Left kidney (tissue), 8 donors: ENCODE measurements at places on chromosomes 4 and X. TPM values are rescaled to one million over a fixed set of nuclear protein-coding genes. Genes with fewer than 3 reads are reported as not detected.

DNA sequence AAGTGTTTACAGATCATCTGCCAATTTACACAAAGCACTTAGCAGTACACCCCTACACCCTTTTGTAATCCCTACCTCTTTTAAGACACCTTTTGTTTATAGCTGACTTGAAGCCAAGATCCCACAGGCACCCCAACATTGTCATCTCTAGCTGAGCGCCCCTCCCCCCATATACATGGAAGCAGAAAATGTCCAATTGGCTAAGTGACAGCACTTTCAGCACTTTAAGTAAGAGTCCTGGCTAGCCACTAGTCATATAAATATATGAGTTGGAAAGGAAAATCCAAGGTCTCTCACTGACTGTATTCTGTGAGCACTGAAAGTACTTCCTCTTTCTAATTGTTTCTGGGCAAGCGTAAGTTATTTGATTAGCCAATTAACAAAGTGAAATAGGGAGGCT, 108.2 kb downstream of the NSUN7 start:
- no peak for DNase-seq

DNA sequence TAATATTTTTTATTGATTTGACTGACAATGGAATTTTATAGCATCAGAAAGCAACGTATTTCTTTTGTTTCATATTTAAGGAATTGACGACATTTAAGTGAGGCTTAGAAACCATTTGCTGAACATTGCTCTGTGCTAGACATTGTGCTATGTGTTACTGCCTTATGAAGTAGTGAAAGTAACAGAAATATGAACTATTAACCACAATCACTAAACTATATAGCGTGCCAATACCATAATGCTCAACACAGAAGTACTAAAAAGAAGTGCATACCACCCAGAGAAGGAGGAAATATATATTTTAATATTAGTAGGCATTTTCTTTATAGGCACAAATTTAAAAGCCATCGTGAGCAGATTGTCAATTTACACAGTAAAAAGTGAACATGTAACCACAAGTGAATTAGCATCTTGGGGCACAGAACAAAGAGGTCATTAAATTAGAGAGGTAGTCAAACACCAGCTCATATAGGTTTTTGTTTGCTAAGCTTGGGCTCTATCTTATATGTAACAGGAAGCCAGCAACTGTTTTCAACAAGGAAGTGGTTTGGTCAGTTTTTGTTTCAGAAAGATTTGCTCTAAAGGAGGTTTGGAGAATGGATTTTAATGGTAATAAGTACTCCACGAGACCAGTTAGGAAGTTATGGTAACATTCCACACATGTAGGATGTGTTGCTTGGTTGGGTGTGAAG, 270.7 kb downstream of the GRXCR1 start:
- no peak for DNase-seq

Gene GRIA3
- 2.6 TPM for polyA plus RNA-seq

DNA sequence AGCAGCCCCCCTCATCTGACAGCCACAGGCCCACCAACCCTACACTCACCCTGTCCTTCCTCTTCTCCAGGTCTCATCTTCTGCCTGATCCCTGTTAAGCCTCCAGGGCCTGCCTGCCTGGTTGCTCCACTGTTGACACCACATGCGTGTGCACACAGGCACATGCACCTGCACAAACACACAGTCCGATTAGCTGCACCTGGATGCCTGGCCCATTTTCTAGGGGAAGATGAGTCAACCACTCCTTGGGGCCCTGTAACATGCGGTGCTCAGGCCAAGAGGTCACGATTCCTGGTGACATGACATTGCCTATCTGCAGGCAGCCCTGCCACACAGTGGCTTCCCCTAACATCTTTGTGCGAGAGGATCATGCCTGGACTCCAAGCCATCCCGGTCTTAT, 498.4 kb downstream of the BCOR start:
- no peak for DNase-seq

- no peak for DNase-seq
Observed at GRCh38 chr4:184826691-184827270, 1.0 kb upstream of the ACSL1 start.

- no peak for DNase-seq
Observed at GRCh38 chr4:146058531-146058930, 117.0 kb upstream of the LSM6 start.
